Kidney capillary endothelial cell (primary cell): ENCODE measurements at places on chromosomes 16 and 17.

DNA sequence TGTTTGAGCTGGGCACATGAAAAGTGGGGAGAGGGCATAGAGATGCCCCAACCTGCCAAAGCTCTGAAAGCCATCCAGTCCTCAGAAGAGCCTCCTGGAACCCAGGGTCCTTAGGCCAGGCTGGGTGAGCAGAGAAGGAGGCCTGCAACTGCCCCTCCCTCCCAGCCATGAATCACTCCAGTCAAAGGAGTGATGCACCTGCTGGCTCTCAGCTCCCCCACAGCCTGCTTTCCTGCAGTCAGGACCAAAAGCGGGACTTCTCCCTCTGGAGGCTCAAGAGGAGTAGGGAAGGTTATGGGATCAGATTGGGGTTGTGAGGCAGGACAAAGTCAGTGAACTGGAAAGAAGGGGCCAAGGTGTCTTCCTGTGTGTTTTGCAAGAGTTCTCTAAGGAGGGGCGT is 145.6 kb downstream of the TMEM132E start:
- DNase-seq: no peak

DNA sequence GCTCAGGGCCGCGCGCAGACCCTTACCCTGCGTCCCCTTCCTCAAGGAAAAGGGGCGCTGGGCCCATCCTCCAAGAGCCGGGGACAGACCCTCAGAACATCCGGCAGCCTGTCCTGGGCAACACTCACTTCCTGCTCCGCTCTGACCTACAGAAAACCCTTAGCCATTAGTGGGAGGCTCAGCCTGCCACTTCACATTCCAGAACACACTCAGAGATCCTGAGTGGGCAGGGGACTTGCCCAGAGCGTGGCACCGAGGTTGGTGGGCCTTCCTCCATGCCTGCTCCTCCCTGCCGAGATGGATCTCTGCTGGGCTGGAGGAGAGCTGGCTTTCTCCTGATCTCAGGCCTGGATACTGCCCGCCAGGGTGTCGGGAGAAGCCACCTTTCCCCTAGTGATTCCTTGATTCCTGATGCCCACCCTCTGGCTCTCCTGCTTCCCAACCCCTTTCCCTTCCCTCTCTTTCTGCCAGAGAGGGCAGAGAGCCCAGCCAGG is 1.5 kb downstream of the SCARF1 start:
- DNase-seq: peak; percentile 67

GRCh38 chr16:54285414-54286089 is 1.0 kb downstream of the IRX3 start:
- DNase-seq: no peak

DNA sequence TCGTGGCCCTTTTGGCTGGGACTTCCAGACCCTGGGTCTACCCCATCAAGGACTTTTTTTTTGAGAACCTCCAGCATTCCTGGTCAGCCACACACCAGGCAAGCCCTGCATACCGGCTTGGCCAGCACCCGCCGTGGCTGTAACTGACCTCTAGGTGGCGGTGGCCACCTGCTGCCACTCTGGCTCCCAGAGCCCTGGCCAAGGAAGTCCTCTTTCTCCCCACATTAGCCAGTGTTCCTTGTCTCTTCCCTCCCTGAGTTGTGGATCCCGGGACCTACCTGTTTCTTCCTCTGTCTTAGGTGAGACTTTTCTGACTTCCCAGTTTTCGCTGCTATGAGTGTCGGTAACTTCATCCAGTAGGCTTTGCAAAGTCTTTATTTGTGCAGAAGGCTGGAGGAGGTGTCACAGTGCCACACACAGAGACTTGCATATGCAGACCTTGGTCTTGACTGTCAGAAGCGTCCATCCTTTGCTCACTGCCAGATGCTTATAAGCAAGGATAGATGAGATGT is 348.3 kb downstream of the CPPED1 start:
- DNase-seq: peak; percentile 68

DNA sequence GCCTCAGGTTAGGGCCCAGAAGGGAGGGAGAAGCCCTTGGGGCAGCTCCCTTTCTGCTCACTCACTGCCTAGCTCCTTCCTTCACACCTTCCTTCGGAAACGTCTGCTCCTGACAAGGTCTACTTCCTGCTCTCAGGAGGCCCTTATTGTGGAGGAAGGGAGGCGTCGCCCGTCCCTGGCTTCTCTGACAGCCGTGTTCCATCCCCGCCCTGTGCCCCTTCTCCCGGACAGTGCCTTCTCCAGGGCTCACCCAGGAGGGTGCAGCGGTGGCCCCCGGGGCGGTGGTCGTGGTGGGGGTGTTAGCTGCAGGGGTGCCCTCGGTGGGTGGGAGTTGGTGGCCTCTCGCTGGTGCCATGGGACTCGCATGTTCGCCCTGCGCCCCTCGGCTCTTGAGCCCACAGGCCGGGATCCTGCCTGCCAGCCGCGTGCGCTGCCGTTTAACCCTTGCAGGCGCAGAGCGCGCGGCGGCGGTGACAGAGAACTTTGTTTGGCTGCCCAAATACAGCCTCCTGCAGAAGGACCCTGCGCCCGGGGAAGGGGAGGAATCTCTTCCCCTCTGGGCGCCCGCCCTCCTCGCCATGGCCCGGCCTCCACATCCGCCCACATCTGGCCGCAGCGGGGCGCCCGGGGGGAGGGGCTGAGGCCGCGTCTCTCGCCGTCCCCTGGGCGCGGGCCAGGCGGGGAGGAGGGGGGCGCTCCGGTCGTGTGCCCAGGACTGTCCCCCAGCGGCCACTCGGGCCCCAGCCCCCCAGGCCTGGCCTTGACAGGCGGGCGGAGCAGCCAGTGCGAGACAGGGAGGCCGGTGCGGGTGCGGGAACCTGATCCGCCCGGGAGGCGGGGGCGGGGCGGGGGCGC is 231.9 kb downstream of the SEC14L1 start:
- DNase-seq: peak; percentile 55

DNA sequence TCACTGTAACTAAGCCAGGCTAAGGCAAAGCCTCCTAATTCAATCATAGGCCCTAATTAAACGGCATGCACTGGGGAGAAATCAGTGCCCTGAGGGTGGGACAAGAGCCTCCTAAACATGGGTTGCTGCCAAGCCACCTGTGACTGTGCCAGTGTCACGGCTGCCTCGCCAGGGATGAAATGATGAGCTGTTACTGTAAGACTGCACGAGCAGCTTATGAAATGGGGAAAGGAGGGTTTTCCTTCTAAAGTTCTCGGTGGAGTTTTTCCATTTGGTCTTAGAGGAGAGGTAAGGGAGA is 12.7 kb downstream of the TMEM11 start:
- no peak for DNase-seq

GRCh38 chr16:10941127-10941933 is 938 bp downstream of the DEXI start:
- no peak for DNase-seq

DNA sequence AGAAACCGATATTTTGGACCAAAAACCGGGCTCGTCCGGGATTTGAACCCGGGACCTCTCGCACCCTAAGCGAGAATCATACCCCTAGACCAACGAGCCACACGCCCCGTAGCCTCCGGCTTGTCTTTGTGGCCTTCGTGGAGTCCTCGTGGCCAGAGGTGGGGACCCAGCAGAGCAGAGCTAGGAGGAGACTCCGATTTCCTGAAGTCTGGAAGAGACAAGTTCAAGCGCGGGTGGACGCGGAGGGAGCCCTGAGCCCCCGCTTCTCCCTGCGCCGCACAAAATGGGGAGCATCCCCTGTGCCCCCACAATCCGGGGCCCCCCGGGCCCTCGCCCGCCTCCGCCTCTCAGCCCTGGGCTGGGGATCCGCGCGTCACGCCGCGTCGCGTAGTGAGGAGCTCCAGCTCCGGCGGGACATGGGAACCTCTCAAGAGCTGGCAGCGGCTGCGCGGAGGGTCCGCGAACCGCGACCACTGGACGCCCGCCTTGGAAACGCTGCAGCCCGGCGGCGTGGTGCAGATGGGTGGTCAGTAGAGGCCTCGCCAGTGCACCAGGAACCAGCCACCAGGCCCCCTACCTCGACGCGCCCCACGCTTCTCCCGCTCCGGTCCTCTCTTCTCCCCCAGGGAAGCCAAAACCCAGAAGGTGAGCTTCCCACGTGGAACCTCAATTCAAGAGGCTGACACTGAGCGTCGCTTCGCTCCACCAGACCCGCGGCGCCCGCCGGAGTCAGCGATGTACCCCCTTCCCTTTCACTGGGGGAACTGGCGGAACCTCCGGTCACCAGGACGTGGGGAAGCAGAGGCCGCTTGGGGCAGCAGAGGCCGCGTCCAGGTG is 5.2 kb upstream of the OR1F1 start:
- DNase-seq: peak; percentile 74

GRCh38 chr17:9928601-9929333 is 23.7 kb upstream of the RCVRN start:
- peak; percentile 30 for DNase-seq

- peak; percentile 35 for DNase-seq
Measured at GRCh38 chr16:81600275-81600674, 155.7 kb downstream of the CMIP start.

GRCh38 chr16:49441366-49441780 is 67.8 kb downstream of the C16orf78 start:
- DNase-seq: peak; percentile 51

DNA sequence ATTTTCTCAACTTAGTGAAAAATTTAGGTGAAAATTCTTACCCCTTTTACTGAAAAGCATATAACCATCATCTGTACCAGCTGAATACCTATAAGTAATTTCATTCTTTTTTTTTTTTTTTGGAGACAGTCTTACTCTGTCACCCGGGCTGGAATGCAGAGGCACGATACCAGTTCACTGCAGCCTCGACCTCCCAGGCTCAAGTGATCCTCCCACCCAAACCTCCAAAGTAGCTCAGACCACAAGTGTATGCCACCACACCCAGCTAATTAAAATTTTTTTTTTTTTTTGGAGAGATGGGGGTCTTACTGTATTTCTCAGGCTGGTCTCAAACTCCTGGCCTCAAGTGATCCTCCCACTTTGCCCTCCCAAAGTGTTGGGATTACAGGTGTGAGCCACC is 33.8 kb downstream of the TUBD1 start:
- no peak for DNase-seq

- no peak for DNase-seq
Measured at GRCh38 chr16:57470711-57471110, 8.2 kb downstream of the POLR2C start.

- DNase-seq: no peak
Measured at GRCh38 chr16:88807626-88808453, 3.9 kb downstream of the APRT start.

DNA sequence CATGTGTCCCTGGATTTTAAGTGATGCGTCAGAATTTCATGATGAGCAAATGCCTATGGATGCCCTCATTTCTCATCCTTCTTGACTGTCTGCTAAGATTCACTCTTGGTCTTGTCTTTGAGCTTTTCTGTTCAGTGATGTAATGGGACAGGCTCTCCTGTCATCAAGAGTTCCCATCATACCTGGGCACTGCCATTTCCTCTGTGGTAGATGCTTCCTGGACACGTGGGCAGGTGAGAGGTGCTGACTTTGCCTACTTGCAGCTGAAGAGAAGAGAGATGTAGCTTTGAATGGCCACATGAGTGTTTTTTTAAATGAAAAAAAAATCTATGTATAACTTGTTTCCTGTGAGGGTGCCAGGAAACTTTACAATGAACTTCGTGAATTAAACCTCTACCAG is 557.7 kb downstream of the MAF start:
- no peak for DNase-seq

DNA sequence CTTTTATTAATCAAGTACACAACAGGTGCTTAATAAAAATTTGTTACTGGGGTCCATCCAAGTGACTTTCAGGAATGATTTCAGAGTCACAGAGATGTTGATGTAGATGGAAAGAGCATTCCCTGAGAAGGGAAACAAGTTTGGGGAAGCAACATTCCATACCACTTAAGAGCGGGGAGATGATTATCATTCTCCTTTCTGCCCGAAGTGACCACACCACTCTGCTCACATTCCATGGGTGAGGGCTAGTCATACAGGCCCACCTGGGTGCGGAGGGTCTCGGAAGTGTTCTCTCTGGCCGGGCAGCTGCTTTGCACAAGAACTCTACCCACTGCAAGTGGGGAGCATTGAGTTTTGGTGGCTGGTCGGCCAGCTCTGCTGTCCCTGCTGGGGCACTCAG is 231.4 kb downstream of the SNX29 start:
- no peak for DNase-seq

DNA sequence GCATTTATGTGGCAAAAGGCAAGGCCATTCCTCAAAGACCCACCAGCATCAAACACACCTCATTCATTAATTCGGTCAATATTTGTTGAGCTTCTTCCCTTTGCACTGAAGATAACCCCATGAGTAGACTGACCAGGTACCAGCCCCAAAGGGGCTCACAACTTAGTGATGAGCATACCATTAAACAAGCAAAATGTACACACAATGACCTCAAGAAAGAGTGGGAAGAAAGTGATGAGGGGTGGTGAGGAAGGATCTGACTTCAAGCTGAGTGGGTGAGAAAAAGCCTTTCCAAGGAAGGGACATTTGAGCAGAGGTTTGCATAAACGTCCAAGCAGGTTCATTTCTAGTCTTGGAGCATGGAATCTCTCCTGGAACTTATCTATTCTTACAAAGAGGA is 562.5 kb downstream of the TOX3 start:
- DNase-seq: no peak

DNA sequence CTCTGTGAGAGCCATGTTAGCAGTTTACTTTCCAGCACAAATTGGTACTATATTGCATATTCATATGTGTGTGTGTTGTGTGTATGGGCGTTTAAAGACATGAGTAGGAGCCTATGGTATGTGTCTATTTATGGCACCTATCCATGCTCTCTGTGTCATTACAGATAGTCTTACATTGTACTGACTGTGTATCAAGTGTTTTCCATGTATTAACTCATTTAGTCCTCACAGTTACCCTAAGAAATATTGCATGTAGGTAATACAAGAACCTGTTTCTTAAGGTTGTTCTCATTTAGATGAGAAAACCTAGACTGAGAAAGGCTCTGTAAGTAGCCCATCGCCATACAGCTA is 1.6 kb downstream of the ALG1 start:
- no peak for DNase-seq

DNA sequence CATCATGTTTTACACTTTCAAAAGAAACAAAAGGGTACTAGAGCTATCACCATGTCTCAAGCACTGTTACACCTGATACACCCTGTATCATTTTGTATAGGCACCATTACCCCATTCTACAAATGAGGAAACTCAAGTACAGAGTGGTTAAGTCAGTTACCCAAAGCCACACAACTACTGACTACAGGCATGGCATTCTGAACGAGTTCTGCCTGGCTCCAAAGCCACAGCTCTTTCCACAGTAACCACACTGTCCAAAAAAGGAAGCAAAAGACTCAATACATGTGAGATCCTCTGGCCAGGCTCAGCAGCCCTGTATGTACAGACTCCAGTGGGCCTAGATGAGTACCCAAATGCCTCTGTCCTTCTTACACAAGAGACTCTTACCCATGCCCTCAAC is 4.7 kb downstream of the DYNC1LI2 start:
- DNase-seq: no peak

- no peak for DNase-seq
Measured at GRCh38 chr17:3693829-3694231, 2.1 kb downstream of the P2RX5 start.

- no peak for DNase-seq
Measured at GRCh38 chr16:63690961-63691360, 1430.9 kb downstream of the CDH11 start.
